ENCODE measurements at places on chromosomes 16 and 17.

DNA sequence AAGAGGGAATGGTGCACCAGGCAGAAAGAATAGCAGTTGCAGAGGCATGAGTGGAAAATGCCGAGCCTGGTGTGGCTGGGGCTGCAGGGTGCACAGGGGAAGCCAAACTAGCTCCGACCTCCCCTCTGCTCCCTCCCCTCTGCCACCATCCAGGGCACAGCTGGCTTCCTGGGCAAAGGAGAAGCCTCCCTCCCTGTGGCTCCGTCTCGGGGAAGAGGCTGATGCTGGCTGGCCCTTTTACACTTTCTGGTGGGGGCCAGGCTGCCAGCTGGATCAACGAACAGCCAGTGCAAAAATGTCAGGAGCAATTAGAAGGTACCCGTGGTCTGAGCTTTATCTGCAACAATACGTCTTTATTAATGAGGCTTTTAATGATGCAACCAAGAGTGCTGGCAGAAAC lies 37.1 kb upstream of the KCNJ12 start:
- DNase-seq = no peak

DNA sequence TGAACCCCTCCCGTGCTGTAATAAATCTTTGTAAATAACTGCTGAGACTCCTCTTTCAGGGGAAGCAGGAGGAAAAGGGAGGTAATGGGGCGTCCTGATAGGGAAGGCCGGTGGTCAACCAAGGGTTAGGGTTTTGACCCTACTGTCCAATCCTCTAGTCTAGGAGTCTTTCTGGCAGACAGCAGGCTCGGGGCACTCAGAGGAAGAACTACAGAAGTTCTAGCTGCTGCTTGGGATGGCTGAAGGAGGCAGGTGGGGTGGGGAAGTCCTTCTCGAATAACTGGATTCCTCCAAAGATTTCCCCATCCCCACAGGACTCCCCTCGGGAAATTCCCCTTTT lies 387 bp upstream of the STARD3 start:
- no peak for DNase-seq

DNA sequence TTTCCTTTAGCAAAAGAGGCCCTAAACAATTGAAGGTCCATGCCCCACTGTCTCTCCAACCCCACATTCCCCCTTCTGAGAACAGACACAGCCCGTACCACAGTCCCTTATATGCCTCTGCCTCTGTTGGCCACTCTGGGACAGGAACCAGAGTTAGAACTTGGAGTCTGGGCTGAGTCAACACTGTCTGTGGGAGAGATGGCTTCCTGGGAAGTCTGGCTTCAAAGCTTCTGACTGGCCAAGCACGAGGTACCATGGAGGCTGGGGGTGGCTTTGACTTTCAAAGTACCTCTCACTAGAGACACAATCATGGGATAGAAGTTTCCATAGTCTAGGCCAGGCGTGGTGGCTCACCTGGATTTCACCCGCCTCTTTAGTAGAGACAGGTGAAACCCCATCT lies 14.9 kb upstream of the SPOP start:
- DNase-seq = no peak

GRCh38 chr17:1683459-1683858 lies 1.2 kb downstream of the PRPF8 start:
- DNase-seq = no peak

DNA sequence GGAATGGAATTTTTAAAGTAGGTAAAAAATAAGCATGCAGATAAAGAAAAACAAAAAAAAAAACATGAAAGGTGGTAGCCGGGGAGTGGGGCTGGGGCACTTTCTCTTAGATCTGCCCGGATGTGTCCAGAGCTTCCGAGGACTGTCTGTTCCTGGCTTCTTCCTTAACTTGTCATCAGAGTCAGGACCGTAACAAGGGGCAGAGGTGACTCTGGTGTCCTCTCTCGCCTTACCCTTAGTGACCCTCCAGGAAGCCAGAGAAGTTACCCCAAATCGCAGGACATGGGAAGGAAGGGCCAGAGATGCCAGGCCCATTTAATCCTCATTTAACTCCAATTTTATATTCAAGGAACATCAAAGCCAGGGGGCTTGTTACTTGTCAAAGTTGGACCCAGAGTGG lies 115.5 kb downstream of the ABCC6 start:
- DNase-seq = no peak

- DNase-seq = no peak
Observed at GRCh38 chr16:49727611-49728010, 128.3 kb downstream of the ZNF423 start.

- DNase-seq = no peak
Observed at GRCh38 chr16:28062847-28063521, 530 bp downstream of the GSG1L start.

GRCh38 chr16:57825298-57826044 lies 23.2 kb upstream of the KIFC3 start:
- DNase-seq = no peak

DNA sequence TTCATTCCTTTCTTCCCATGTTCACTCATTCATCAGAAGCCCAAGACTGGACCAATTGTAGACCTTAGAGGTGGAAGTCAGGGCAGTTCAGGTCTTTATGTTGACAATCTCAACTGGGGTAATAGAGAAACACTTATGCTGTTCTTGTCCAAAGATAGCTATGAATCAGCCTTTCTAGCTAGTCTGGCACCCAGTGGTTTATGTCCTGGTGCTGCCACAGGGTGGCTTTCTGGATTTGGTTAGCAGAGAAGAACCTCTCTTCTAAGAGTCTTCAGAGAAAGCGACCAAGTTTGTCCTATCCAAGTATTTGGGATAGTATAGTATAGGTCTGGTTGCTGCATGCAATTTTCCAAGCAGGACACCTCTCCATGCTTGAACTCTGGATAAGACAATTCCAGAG lies 83.3 kb downstream of the NOG start:
- no peak for DNase-seq

DNA sequence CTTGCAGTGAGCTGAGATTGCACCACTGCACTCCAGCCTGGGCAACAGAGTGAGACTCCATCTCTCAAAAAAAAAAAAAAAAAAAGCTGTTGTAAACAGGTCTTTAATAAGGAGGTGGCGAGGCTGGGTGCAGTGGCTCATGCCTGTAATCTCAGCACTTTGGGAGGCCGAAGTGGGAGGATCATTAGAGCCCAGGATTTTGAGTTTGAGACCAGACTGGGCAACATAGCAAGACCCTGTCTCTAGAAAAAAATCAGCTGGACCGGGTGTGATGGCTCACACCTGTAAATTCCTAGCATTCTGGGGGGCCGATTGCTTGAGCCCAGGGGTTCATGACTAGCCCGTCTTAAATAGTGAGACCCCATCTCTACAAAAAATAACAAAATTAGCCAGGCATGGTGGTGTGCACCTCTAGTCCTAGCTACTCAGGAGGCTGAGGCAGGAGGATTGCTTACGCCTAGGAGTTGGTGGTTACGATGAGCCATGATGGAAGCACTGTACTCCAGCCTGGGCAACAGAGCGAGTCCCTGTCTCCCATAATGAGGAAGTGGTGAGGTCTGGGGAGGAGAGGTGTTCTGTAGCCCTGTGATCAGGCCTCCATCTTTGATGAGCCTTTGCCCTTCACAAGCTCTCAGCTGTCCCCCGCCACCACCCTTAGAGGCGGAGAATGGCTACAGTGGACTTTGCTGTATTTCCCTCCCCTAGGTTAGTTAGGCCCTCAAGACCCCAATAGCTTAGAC lies 36.2 kb downstream of the ZNF778 start:
- no peak for DNase-seq

GRCh38 chr16:71930013-71930563 lies 34.8 kb downstream of the IST1 start:
- no peak for DNase-seq

DNA sequence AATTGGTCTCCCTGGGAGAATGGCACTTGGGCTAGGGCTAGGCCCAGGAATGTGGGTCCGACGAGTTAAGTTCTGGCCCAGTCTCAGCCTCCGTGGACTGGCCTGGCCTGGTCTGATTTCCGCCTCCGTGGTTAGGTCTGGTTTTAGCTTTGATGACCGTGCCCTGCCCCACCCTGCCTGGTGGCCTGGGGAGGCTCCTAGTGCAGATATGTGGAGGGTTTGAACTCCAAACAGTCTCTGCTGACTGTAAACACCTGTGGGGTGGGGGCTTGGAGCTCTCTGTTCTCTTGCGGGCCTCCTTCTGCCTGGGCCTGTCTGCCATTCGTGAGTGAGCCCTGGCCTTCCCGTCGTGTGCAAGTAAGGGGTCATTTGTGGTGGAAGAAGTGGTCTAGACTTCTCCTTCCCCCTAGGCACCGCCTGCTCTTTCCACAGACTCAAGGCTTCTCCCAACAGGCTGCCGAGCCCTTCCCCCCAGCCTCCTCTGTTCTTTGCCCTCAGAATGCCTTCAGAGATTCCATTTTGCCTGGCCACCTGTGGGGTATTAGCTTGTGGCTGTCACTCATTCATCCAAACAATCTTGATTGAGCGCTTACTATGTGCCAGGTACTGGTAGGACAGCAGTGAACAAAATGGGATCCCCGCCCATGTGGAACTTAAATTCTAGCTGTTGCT lies 1.6 kb downstream of the ATP6V0C start:
- DNase-seq = no peak

DNA sequence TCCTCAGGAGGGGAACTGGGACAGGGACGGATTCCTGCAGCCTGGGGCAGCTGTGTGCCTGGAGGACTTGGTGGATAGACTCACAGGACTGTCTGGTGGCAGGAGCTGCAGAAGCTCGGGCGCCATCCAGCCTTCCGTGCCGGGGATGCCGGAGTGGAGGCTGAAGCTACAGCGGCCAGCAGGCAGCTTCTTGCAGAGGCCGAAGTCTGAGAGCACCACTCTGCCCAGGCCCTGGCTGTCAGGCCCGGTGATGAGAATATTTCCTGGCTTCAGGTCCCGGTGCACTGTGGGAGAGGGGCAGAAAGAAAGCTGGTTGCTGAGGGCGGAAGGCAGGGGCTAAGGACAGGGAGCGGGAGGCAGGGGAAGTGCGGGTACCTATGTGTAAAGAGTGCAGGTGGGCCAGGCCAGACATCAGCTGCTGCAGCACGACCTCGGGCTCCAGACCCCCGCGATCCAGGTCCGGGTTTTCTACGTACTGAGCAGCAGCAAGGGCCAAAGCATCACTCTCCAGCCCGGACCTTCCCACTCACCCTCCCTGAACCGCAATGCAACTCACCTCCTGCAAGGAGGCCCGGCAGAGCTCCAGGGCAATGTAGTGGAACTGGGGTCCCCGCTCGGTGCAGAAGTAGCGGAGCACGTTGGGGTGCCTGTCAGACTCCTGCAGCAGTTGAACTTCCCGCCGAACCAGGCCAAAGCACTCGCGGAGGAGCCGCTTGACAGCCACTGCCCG lies 16.1 kb downstream of the PLK1 start:
- no peak for DNase-seq

DNA sequence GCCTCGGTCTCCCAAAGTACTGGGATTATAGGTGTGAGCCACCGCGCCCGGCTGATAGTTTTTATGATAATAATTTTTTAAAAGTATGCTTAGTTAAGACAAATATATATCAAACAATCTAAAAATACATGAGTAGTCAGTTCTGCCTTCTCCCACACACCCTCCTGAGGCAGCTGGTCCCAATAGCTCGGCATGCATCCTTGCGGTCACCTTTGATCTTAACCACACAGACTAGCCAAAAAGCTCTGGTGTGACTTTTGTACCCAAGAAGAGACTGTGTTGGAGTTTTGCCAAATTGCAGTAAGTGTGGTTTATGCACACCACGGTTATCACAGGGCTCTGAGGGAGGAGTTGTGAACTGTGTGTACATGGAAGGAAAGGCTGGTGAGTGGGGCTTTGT lies 25.6 kb downstream of the ATP6V0A1 start:
- DNase-seq = peak; percentile 93

DNA sequence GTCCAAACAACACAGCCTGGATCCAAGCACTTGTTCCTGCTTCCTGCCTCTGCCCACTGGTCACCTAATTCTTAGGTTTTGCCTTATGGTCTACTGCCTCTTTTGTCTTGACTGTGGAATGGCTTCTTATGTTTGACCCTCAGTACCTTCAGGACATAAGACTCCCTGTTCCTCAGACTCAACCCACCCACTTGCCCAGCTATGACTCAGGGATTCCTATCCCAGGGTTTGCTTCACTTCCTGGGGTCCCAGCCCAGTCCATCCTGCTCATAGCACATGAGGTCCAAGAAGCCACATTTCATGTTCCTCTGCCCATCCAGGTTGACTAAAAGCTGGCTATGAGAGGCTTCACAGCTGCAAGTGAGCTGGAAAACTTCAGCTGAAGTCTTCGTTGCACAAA lies 320.9 kb upstream of the CDH5 start:
- no peak for DNase-seq

DNA sequence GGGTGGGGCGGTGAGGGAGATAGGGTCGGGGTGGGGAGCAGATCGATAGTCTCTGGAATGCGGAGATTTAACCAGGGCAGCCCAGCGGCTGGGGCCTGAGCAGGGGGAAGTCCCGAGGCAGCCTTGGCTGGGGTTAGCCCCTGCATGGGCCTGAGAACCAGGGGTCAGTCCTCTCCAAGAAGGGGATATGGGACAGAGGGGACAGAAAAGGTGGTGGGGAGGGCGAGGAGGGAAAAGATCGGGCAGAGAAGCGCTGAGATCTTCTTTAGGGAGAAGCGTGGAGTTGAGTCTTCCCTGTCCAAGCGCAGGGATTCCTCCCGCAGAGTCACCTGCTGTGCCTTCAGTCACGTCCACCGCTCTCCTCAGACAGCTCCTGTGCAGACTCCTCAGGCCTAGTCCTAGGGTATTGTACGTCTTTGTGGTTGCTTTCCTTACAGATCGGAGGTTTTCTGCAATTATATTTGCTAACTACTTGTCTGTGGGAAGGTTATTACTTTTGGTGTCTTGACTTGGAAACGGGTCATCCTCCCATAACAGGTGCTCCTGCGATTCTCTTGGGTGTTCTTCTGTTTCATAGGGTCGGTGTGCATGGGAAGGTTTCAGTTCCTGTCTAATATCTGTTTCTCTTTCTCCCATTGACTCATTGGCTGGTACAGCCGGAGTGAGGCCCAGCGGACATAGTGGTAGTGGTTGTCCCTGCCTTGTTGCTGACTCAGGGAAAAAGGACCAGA lies 952 bp downstream of the CD300A start:
- peak; percentile 56 for DNase-seq

DNA sequence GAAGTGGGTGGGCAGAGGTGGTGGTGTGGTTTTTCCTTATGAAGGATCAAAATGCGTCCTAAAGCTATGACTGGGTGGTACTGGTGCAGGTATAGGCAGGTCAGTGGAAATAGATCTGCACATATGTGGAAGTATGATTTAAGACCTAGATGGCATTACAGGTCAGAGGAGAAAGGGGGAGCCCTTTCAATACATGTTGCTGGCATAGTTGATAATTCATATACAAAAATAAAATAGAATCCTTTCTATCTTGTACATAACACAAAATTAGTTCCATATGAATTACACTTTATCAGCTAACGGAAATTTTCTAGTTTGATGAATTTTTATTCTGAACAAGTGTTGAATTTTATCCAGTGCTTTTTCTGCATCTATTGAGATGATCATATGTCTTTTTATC lies 20.8 kb upstream of the PIK3R5 start:
- no peak for DNase-seq
